ENCODE measurements at places on chromosomes 7 and 10. TPM values are rescaled to one million over a fixed set of nuclear protein-coding genes. Genes with fewer than 3 reads are reported as not detected.

SLC29A4 gene
- total RNA-seq = 2.7 TPM

NKX2-3 gene
- 0.54 TPM for total RNA-seq

CALHM1 gene
- not detected for total RNA-seq

DNA sequence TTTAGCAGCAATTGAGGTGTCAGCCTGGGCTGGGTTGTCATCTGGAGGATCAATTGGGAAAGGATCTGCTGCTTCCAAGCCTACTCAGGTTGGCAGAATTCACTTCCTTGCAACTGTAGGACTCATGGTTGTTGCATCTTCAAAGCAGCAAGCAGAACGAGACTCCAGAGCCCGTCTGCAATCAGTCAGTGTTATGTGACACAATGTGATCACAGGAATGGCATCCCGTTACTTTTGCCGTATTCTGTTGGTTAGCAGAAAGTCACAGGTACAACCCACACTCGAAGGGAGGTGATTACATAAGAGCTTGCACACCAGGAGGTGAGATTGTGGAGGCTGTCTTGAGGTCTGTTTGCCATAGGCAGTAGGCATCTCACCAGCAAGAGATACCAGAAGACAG is 15.4 kb upstream of the LYZL1 start:
- no peak for ATAC-seq

GRCh38 chr10:117221156-117221711 is 19.7 kb upstream of the SLC18A2 start:
- ATAC-seq = no peak

Data from gastroesophageal sphincter (tissue), 4 donors.